HS-27A (cell line): ENCODE measurements at places on chromosomes 1 and 21.
A peak's percentile ranks its signal among the peaks of the same experiment; 100 is the strongest.

- peak; percentile 67 for DNase-seq
Measured at GRCh38 chr1:44049839-44050238, 18.6 kb upstream of the SLC6A9 start.

DNA sequence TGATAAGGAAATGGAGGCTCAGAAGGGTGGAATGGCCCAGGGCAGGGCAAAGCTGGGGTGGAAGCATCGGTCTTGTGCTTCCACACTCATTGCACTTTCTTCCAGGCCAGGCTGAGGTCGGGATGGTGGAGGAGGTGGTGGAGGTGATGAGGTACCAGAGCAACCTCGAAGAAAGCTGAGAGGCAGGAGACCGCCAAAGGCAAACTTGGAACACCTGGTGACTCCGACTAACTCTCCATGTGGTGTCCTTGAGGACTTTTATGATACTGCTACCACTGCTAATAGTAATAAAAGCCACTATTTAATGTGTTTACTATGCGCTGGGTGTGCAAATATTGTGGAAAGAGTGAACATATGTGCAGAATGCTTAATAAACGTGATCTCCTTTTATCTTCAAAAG lies 16.9 kb upstream of the BTG2 start:
- DNase-seq, result no peak

- no peak for DNase-seq
Measured at GRCh38 chr1:145692785-145693443, 14.3 kb downstream of the PDZK1 start.

DNA sequence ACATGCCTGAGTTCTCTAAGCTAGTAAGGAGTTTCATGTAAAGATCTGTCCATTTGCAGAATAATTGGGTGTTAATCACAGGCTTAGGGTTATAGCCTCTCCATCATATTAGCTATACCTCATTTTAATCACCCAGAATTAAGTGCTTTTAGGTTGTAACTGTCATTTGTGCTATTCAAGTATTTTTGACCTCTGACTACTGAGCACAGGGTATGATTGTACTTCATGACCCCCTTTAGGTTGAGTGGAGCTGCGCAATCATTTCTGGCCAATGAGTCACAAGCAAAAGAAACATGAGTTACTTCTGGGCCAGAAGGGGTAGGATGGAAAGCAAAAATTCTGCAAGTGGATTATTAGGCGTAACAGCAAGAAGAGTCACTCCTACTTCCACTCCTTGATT lies 8.4 kb upstream of the SNX7 start:
- DNase-seq, result no peak

GRCh38 chr1:202163281-202164270 lies 3.2 kb upstream of the PTPN7 start:
- no peak for DNase-seq

DNA sequence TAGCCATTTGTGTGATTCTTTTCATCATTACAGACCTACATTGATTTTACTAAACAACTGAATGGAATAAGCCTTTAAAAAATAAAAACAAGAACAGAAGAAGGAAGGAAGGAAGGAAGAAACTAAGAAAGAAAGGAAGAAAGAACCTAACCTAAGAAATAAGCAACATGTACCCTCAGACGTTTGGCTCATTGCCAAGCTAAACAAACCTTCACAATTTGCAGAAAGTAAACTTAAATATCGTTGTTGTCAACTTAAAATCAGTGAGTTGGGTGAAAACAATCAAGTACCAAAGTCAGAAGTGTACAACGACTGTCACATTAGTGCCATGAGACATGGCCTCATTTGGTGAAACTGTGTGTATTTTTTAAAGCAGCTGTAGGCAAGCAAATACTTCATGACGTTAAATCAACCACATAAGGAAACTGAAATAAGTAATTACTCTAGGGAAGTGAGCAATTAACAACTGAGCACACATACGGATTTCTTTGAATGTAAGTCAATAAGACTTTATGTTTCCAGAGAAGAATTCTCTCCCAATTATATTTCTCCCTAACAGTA lies 313.1 kb upstream of the TMPRSS15 start:
- DNase-seq, result peak; percentile 5

GRCh38 chr1:56258371-56258770 lies 321.0 kb downstream of the PLPP3 start:
- no peak for DNase-seq

GRCh38 chr1:62926681-62927252 lies 142.8 kb downstream of the ATG4C start:
- no peak for DNase-seq

DNA sequence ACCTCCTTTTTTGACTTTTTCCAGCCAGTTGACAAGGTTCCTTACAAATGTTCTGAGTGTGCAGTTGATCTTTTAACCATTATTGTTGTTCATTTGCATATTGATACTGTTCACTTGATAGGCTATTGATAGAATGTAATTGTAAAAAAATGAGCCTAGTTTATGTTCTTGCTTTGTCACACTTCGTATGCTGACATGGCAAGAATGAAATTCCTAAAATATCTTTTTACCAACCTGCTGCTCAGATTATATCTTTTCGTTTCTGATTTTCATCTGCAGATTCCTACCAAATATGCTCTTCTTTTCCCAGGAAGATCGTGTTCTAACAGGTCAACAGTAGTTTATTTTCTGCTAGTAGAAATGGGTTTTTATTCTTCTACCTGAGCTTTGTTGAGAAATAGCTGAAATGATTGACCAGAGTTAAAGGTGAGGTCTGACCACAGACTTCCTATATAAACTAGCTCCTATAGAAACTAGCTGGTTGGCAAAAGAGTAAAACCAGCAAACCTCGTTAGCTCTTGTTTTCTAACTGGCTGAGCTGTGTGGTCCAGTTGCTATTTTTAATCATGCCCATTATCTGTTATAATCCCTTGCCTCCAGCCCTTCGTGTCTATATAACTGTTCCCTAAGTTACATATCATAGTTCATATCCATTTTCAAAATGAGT lies 174.8 kb downstream of the HS2ST1 start:
- DNase-seq, result no peak

DNA sequence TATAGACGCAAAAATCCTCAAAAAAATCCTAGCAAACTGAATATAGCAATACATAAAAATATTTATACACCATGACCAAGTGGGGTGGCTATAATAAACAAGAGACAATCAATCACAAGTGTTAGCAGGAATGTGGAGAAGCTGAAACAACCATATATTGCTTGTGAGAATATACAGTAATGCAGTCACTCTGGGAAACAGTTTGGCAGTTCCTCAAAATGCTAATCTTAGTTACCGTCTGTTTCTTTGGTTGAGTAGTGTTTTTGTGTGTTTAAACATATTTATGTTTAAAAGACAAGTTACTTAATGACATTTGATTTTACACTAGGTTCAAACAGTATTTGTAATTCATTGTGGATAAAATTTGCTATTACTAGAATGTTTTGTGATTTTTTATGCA lies 792.0 kb downstream of the LTN1 start:
- DNase-seq, result no peak

GRCh38 chr1:7632176-7632575 lies 138.9 kb upstream of the VAMP3 start:
- DNase-seq, result no peak

- no peak for DNase-seq
Measured at GRCh38 chr1:80441664-80442063, 1359.1 kb upstream of the ADGRL2 start.

- no peak for DNase-seq
Measured at GRCh38 chr1:22710701-22711049, at the start of gene EPHB2. Gene EPHB2, plus strand, starts transcription at chr1:22710839. Its CDS starts 144 bp downstream, at chr1:22710983.

DNA sequence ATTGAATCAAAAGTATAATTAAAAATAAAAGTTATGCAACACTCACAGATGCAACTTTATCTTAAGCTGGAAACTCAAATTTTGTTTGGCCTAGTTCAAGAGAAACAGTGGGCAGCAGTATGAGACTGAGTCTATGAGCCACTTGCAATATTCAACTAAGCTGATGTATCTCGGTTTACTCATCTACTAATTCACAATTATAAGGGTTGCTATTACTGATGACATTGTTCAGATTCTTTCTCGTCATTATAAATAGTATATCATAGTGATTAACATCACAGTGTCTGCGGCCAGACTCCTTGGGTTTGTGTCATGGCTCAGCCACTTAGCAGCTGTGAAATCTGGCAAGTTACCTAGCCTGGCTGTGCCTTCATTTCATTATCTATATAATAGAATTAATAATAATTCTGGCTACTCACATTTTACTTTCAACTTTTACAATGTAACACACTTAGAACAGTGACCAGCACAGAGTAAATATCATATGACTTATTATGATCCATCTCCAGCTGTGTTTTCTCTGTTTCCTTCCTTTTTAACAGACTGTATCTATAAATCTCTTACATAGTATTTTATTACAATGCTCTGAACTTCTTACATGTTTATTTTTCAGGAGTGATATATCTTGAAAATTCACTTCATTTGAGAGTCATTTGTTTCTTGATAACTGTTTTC lies 194.3 kb upstream of the RGS18 start:
- DNase-seq, result peak; percentile 22

GRCh38 chr1:244952940-244953339 lies 88.6 kb upstream of the HNRNPU start:
- no peak for DNase-seq

DNA sequence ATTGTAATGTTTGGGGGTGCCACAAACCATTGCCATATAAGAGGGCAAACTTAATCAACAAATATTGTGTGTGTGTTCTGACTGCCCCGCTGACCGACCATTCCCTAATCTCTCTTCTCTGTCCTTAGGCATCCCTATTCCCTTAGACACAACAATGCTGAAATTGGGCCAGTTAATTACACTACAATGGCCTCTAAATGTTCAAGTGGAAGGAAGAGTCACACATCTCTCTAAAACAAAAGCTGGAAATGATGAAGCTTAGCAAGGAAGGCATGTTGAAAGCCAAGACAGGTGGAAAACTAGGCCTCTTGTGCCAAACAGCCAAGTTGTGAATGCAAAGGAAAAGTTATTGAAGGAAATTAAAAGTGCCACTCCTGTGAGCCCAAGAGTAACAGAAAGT lies 30.2 kb downstream of the LTN1 start:
- no peak for DNase-seq

DNA sequence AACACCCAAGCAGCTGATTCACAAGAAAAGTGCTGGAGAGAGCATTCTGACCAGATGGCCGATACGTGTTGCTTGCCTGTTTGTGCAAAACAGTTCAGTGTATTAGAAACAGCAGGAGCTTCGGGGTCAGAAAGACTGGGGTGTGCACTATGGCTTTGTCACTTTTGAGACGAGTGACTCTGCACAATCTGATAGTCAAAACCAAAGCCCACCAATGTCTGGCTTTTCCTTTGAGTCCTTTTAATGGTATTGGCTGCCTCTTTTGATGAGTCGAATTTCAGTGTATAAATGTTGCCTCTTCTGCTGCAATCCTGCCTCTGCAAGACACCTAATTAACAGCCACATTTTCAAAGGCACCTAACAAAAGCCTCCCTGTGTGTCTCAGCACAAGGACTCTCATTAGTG lies 444.6 kb downstream of the AJAP1 start:
- DNase-seq, result no peak

- no peak for DNase-seq
Measured at GRCh38 chr1:82994616-82995263, 1004.2 kb downstream of the TTLL7 start.

DNA sequence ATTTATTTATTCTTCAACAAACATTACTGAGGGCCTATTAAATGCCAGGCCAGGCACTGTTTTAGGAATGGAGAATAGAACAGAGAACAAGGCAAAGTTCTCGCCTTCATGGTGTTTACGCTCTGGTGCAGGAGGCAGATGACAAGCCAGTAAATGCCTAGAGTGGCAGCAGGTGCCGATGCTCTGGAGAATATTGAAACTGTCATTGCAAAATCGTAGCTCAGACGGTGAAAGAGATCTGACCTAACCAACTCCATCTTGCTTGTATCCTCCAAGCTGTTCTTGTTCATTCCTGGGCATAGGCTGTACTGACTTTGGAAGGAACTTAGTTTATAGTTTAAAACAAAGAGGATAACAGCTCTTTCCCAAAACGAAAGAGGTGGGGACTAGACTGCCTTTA lies 13.5 kb upstream of the ENO1 start:
- DNase-seq, result no peak

- DNase-seq, result no peak
Measured at GRCh38 chr1:31272369-31272768, 24.2 kb downstream of the SNRNP40 start.
